ENCODE measurements at places on chromosomes 7 and 10.

- no peak for DNase-seq
Measured at GRCh38 chr7:156533964-156534363, 106.6 kb upstream of the RNF32 start.

DNA sequence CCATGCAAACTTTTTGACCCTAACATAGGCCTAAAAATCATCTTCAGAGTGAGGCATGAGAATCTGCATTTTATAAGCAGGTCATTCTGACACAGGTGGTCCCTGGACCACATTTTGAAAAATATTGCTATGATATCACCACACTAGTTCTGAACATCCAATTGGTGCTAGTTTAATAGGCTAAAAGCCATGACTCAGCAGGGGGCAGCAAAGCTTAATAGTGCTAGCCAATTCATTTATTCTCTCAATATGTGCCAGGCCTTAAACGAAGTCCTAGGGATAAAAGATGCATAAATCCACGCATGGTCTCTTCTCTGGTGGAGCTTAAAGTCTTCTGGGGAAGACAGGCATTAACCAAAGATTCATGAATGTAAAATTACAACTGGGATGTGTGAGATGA, 10.2 kb upstream of the SLC25A28 start:
- peak; percentile 43 for DNase-seq

DNA sequence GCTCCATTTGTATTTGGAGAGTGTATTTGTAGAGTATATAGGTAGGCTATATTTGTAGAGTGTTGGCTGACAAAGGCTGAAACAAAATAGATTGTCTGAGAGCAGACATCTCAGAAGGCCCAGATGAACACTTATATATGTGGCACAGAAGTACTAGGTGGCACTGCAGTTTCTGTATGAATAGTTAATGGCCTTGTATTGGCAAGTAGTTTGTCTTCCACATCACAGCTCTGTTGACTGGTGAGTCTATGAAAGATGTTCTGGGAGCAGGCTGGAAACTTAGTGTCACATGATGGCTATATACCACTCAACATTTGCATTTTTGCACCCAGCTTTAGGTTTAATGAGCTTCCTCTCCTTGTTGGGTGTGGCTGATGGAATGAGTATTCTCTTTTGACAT, 51.9 kb downstream of the CCNY start:
- DNase-seq = no peak

DNA sequence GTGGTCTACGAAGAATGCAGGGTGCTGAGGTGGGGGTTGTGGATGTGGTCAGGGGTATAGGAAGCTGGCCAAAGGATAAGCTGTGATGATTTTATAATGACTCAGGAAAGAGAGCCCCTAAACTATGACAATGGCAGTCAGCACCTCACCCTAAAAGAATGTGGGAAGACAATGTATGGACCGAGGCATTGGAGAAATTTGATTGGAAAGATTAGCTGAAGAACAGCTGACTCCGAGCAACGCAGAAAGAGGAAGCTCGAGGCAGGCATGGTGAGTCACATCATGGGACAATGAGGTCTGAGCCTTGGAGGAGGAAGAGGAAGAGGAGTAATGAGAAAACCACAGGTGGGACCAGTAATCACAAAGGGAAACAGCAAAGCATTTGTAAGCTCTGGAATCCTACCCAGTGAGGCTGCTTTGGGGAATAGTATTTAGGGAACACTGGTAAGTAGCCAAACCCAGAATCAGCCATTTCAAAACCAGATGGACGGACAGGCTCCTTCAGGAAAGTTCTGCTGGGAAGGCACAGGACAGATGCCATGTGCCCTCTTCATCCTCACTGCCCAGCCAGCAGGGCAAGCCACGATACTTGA, 295.4 kb downstream of the PRPF18 start:
- no peak for DNase-seq

GRCh38 chr7:134778941-134779740, at the start of gene CALD1:
CALD1 (plus strand) TSS chr7:134779634; CDS start chr7:134867734, 88,100 bp downstream.
- DNase-seq = peak; percentile 8

DNA sequence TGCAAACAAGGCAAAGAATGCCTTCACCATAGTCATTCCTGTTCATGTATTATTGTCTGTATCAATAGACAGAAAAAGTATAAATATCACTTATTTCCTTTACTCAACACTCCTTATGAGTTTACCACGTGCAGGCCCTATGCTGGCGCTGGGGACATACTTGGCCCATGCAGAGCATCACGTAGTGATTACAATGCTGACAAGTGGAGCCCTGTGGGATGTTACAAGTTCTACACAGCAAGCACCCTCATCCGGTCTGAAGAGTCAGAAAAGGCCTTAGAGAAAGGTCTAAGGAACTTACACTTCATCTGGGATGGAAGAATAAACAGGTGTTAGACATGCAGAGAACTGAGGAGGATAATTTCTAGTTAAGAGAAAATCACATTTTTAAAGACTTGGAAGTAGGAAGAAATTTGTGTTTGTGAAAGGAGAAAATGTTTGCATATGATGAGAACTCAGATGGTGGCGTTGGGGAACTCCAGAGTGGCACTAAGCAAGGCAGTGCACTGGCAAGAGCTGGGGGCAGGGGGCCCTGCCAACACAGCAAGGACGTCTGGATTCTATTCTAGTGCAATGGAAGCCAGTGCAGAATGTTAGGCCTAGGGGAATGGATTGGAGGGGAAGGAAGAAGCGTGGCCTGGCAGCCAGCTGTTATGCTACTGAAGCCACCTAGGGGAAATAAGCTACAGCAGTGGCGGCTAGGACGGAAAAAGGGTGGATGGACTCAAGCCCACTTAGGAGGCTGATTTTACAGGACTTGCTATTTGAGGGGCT, 116.2 kb downstream of the ELMO1 start:
- DNase-seq = no peak

GRCh38 chr10:17181110-17181509, 20.4 kb downstream of the TRDMT1 start:
- no peak for DNase-seq

GRCh38 chr7:50650057-50650664, 85.0 kb upstream of the DDC start:
- DNase-seq = no peak

- DNase-seq = no peak
Measured at GRCh38 chr10:56912043-56912442, 551.0 kb upstream of the ZWINT start.

GRCh38 chr10:74058658-74059057, 60.7 kb downstream of the VCL start:
- DNase-seq = no peak

DNA sequence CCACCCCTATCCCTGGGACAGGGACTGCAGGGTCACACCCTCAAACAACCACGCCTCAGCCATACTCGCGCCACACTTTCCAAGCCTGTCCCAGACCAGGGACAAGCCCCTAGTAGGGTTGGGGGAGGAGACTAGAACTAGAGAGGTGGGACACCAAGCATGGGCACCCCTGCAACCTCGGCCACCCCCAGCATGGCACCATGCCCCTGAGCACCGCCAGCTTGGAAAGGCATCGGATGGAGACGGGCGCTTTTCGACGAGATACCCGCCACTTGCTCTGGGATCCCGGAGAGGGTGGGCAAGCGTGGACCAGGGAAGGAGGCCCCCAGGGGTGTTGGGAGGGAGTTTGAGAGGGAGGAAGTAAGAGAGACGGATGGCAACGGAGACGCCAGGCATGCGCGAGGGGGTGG, 13.1 kb upstream of the KMT2E start:
- no peak for DNase-seq

All from NCI-H460 (cell line).